ENCODE measurements at places on chromosomes 1 and 21.

DNA sequence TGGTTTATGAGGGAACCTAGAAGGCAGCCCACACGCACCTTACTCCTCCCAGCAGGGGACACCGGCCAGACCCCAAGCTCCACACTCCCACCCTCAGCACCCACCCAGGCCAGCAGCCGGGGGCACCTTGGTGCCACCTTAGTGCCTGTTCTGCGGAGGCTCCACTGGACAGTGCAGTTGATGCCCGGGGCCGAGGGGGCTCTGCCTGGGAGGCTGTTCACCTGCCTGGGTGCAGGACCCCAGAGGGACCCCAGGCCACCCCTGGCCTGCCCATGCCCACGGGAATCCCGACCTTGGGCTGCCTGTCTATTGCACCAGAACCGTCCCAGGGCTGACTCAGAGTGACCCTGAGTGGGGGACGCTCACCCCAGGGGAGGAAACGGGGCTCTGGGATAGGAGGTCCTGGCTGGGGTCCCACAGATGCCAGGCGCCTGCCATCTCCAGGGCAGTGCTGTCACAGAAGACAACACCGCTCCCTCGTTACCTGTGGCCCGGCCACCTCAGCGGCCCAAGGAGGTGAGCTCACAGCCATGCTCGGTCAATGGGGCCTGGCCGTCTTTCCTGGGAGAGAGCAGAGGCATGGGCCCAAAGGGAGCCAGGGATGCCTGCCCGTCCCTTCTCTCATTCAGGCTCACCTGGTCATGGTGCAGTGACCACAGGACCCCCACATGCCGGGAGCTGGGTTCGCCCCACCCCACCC is 696 bp downstream of the SCNN1D start:
- DNase-seq: no peak

DNA sequence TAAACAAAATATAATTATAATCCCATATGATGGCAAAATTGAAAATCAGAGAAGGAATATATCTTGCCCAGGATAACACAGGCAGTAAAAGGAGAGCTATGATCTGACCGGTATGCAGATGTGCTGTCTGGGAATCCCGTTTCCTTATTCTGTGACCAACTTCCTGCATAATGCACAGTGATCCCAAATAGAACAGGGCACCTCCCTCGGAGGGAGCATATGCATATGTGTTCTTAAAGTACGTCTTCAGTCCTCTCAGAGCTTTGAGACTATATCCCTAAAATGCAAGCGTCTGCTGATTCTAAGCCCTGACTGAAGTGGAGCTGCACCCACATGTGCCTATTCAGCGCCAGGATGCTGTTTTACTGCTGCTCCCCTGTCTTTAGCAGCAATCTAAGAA is 366.1 kb upstream of the PTBP2 start:
- no peak for DNase-seq

DNA sequence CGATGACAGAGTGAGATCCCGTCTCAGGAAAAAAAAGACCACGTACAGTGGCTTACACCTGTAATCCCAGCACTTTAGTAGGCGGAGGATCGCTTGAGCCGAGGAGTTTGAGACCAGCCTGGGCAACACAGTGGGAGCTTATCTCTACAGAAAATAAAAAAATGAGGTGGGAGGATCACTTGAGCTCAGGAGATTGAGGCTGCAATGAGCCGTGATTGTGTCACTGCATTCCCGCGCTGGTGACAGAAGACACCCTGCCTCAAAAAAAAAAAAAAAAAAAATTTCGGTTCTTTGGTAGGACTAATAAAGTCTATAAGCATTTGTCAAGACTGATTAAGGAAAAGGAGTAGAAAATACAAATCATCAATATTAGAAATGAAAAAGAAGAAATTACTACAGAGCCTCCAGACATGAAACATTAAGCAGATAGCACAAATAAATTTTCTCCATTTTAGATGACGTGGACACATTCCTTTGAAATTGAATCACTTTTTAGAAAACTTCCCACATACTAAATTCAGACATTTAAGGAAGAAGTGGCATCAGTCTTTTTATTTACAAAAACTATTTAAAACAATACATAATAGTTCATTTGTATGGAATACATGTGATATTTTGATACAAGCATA is 30.4 kb downstream of the MORC3 start:
- no peak for DNase-seq

DNA sequence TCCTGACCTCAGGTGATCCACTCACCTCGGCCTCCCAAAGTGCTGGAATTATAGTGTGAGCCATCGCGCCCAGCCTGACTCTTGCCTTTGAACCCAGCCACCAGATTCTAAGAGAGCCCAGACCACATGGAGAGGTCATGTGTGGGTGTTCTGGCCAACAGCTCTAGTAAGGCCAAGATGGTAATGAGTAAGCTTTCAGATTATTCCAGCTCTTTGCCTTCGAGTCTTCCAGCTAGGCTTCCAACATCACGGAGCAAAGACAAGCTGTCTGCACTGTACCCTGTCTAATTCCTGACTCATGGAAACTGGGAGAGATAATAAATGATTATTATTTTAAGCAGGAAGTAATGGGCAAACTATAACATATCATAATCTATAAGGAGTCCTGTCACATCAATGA is 14.8 kb upstream of the ZFP69B start:
- DNase-seq: no peak

- no peak for DNase-seq
Measured at GRCh38 chr1:64155278-64155677, 48.1 kb upstream of the UBE2U start.

GRCh38 chr1:6872573-6873261 is 87.5 kb downstream of the CAMTA1 start:
- no peak for DNase-seq

- no peak for DNase-seq
Measured at GRCh38 chr1:165442653-165443052, 2.3 kb downstream of the RXRG start.

DNA sequence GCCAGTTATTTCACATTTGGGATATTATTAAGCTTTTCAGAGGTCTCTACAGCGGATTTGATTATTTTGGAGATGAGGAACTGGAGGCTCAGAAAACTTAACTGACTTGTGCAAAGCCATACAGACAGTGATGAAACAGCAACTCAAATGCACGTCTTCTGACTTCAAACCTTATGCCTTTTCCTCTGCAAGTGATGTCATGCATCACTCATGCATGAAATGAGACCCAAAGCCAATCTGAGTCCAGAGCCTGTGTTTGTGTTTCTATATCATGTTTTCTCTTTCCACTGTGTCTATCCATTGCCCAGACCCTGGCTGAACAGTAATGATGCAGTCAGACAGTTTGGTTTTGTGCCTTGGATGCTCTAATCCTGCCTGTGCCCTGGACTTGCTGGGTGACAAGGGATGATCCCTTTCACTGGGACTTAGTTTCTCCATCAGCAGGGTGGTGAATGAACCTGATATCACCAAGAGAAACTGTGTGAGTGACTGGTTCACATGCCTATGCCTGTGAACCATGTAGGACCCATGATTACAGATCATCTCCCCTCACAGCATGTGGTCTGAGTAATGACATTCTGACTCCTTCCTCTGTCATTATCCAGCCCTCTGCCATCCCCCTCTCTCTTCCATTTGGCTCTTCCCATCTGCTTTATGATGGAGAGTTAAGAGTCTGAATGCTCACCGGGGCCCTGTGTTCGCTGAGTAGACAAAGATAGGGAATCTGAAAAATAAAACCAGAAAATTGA is 33.4 kb downstream of the SLAMF6 start:
- no peak for DNase-seq

- no peak for DNase-seq
Measured at GRCh38 chr21:40886931-40887330, 40.0 kb upstream of the DSCAM start.

DNA sequence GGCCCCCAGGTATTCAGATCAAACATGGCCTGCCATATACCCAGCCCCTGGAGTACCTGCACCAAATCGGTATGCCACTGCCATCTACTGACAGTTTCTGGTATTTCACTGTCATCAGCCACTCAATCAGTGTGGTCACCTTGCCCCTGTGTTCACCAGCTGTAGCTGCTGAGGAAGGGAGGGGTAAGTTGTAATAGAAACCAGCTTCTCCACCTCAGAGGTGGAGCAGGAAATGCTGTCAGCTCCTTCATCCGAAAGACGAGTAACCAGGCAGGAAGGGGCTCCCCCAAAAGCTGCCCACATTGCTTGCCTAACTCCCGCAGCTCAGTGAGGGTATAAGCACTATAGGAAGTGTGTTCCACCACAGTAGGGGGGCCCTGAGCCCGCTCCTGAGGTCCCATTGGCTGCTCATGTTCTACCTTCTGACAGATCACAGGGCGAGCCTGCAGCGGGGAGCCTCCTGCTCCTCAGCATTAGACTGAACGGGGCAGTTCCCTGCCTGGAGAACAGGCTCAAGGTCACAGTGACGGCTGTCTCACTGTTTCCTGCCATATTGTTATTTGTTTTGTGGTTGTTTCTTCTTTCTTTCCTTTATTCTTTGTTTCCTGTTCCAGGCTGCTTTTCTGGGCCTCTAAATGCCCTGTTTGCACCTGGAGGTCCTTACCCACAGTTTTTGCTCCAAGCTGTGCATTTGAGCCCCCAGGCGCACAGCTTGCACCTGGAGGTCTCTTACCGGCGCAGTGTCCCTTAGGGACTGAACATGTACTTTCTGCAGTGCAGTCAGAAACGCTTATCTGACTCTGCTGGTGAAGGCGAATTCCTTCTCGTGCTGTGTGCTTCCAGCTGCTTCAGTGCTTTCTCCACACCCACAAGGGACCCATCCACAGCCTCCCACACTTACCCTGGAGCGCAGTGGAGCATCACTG is 1638.3 kb downstream of the MRPL39 start:
- no peak for DNase-seq

- no peak for DNase-seq
Measured at GRCh38 chr1:21579791-21580190, 70.6 kb downstream of the ALPL start.

- DNase-seq: no peak
Measured at GRCh38 chr1:228810878-228811711, 75.8 kb downstream of the RHOU start.

- DNase-seq: no peak
Measured at GRCh38 chr1:184462990-184463389, 76.2 kb downstream of the C1orf21 start.

GRCh38 chr1:176416777-176417176 is 46.2 kb upstream of the PAPPA2 start:
- no peak for DNase-seq

GRCh38 chr21:32334980-32335531 is 36.4 kb downstream of the MRAP start:
- DNase-seq: no peak

GRCh38 chr1:41576620-41577019 is 92.1 kb upstream of the EDN2 start:
- no peak for DNase-seq

DNA sequence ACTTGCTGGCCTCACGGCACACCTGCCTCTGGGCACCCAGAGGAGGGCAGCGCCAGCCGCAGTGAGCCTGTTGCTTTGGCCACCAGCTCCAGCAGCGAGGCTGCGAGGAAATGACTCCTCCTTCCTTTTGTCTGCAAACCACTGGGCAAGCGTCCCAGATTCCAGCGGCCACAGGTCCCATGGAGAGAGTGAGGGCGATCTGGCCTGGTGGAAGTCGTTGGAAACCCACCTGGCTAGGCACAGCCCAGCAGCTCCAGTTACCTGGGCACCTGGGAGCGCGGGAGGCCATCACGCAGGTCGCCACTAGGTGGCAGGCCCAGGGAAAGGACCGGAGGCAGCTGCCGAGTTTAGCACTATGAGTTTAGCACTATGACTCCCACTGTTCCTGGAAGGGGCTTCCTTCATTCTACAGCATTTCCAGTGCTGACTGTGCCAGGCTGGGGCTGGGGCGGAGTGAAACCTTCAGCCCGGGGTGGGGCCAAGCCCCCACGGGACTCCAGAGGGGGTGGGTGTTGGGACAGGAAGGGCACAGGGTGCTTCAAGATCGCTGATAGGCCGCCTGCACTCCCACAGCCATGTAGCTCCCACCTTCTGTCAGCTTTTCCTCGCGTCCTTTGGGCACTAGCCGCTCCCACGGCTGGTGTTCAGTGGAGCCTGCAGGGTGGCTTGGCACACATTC is 1.1 kb upstream of the ESPN start:
- DNase-seq: peak; percentile 70

DNA sequence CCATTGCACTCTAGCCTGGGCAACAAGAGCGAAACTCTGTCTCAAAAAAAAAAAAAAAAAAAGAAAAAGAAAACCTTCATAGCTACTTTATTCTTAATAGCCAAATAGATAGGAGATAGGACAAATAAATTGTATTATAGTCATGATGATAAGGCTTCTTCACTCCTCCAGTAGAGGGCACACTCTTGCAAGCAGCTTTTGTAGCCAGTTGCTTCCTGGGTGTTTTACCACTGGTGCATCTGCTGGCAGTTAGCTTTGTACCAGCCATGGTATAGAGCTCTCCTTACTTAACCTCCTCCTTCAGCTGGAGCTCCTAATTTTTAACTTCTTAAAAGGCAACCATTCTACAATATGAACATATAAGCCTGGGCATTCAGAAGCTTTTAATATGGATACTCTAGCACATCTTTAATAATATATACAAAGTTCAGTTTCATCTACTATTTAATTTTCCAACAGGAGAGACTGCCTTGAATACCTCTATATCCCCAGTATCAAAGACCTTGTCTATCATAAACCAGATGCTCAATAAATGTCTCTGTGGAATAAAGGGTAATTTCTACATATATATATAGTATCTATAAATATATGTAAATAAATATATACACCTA is 35.8 kb downstream of the EVI5 start:
- no peak for DNase-seq

DNA sequence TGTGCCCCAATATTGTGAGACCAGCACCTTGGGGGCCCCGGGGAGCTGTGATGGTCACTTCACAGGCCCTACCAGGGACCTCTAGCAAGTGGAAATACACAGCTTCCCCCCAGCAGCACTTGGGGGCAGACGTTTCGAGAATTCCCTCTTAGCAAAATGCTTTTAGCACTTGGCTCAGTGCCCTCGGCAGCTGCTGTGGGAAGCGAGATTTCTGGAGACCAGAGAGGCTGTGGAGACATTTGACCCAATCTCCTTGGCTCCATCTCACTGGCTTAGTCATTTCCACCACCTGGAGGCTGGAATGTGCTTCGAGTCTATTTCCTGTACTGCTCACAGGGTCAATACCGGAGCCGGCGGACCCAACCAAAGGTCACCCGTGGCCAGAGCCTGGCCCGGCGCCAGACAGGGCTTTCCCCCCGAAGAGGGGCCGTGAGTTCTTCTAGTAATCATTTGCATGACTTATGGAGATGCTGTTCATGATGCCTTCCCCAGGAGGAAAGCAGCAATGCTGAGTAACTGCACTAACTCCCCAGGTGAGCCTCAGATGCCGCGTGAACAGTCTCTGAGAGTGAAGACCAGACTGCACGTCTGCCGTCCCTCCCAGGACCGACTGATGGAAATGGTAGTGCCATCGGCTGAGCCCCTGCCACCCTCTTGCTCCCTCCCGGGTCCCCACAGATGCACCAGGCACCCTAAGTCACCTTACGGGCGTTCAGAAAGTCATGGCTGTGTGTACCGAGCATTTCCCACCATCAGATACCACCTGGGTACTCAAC is 4.4 kb upstream of the C2CD2 start:
- no peak for DNase-seq

Measured in suprapubic skin (tissue), 4 donors.